Colonic mucosa (tissue), 4 donors: ENCODE measurements at places on chromosomes 7 and 10.
A peak's percentile ranks its signal among the peaks of the same experiment; 100 is the strongest.

DNA sequence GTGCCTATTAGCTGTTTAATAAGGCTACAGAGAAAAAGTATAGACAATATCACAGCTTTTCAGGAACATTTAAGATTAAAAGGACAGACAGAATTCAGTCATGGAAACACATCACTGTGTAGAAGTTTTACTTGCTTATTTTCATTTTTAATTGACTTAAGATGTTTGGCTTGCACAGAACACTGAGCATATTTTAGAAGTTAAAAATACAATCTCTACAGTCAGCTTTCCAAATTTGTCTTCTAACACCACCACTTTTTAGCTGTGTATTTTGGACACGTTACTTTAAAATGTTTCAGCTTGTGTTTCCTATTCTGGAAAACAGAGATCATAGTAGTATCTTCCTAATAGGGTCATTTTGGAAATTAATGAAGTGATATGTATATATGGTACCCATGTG is 11.8 kb downstream of the CFAP69 start:
- no peak for DNase-seq

DNA sequence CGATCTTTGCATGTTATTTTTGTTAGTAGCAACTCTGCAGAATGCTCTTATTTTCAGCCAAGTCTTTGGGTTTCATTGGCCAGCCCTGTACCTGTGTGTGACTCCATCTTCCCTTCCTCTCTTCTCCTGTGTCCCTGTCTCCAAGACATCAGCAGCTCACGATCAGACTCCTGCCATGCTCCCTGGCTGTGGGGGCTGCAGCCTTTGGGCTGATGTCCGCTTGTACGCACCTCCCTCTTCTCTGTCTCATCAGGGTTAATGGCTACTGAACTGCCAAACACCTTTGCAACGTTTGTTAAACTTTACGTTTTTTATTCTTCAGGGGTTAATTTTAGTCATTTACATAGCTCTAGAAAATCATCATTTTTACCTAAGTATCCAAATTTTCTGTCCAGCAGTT is 103.5 kb upstream of the RET start:
- DNase-seq = no peak

GRCh38 chr10:60139798-60140566 is 233.6 kb upstream of the CCDC6 start:
- no peak for DNase-seq

DNA sequence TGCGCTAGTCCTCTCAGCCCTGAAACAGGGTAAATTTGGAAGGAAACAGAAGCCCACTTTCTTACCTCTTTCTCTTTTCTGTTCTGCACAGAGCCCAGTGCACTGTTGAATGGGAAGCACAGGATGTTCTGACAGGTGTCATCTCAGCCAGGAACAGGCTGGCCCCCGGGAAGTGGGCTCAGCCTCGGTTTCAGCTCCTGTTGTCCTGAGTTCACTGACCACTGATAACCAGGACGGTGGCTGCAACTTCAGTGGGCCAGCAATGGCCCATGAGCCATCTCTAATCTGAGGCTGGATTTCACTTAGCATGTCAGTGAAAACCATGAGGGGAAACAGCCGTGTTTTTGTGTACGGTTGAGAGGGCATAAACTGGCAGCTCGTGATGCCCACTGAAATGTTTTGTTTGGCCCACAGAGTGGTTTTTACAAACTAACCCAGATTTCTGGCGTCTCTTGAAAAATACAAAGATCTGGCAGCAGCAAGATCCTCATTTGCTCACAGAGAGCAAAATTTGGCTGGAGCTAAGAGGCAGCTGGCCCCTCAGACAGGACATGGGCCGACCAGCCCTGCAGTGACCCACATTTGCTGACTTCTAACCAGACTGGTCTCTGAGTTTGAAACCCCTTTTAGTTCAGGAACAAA is 455.9 kb downstream of the PAXIP1 start:
- no peak for DNase-seq

- DNase-seq = no peak
Observed at GRCh38 chr7:125423458-125424155, 494.0 kb upstream of the POT1 start.

DNA sequence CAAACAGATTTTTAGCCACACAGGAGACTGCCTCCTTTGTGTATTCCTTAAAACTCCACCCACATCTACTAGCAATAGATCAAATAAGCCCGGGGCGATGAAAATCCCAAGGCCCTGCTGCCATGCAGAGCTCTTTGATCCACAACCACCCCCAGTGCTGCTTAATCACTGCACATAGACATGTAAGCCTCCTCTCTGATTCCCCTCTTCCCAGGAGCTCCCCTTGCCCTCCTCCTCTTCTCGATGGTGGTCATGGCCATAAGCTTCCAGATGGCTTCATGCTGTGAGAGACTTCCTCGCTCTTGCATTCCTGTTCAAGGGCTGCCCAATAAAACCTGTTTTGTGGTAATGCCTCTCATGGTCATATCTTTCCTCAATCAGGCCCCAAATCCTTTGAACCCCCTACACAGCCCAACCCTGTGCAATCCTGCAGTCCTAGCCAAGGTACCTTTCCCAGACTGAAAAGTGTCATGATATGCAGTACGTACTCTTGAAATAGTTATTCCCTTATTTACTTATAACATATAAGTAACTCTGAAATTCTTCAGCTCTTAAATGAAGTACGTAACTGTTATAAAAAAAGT is 158.5 kb downstream of the CACNA2D1 start:
- DNase-seq = no peak

- no peak for DNase-seq
Observed at GRCh38 chr10:87918254-87918859, 54.9 kb downstream of the PTEN start.

GRCh38 chr10:99785646-99786045 is 3.2 kb downstream of the ABCC2 start:
- no peak for DNase-seq

- DNase-seq = peak; percentile 31
Observed at GRCh38 chr10:91210014-91210413, 10.4 kb upstream of the PCGF5 start.
